ENCODE measurements at places on chromosomes 5 and 9.

DNA sequence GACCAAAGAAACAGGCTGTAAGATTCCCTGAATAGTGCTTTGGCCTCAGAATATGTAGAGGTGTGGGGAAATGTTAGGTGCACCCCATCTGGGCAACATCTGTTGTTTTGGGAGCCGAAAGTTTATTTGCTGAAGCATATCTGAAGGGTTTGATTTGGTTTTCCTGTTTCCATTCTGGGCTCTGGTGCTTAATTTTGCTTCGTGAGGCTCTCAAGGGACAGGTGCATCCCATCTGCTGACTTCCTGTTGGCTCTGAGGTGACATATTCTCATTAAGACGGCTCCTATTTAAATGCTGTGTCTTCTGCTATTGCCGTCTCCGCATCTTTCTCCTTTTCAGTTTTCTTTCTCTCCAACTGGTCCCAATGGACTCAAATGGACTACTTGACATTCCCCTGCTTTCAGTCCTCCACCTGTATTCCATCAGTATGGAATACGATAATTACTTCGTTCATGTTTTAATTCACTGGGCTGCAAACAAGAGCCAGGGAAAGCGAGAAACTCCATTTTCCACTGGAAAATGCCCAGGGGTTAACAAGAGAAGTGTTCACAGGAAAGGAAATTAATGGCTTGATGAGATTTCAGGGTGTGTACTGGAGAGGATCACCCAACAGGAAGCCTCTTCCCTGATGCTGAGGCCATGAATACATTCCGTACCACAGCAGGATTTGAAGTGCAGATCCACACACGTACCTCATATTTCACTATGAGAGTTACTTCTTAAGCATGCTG is 104.0 kb downstream of the MTX3 start:
- no peak for DNase-seq

GRCh38 chr9:38384990-38385848 is 7.3 kb upstream of the ALDH1B1 start:
- no peak for DNase-seq

DNA sequence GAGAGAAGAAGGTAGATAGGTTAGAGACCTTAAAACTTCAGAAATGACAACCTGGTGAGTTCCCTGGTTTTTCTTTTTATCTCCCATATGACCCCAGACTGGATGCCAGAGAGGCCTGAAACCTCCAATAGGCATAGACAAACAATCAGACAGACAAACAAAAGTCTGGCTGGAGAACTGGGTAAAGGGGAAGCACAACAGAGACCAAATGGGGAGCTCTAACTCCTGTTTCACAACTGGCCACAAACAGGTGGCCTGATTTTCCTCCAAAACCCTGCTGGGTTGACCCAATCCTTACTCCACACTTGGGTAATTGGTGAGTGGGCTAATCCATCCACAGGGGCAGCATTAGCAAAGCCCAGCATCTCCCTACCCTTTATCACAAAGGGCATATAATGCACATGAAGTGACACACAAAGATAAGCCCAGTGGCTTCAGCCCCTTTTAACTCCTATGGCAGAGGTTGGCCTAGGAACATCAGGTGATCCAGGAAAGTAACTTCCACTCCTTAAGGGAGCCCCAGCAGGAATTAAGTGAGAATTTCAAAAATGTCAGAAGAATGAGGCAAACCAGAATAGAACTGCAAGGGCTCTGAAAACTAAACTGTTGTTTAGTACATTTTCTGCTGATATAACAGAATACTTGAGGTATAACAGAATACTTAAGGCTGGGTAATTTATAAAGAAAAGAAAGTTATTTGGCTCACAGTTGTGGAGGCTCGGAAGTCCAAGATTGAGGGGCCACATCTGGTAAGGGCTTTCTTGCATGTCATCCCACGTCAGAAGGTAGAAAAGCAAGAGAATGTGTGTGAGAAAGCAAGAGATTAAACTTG is 60.9 kb upstream of the ROR2 start:
- no peak for DNase-seq

DNA sequence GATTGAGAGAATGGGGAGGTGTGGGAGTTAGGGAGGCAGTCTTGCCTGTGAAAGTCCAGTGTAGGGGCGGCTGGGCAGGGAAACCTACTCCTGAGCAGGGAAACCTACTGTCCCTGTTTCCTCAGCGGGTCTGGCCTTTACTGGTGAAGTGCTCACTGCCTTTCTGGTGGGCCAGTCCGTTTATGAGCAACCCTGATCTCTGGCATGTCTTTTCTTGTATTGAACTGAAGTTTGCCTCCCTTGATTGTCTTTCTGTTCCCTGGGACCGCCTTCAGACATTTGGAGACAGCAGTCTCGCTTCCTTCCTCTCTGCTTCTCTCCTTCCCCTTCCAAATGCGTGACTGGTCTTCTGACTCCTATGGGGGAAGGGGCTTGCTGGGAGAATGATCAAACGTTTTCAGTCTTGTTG is 2.9 kb downstream of the SNX18 start:
- DNase-seq: no peak

DNA sequence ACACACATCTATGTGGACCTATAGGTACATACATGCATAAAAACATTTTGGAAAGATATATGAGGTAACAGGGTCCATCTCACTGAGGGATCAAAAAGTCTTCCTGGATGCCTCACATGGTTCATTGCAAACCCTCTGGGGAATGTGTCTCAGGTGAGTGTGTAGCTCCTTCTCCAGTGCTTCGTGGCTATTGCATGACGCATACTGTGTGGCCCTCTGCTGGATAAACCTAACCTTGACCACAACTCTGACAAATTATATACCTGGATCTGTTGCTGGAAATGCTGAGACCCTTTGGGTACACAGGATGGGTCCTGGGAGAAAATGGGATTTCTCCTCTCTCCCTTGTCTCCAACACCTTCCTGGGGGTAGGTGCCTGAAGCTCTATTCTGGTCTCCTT is 91.9 kb downstream of the JAKMIP2 start:
- peak; percentile 60 for DNase-seq

- no peak for DNase-seq
These were observed 7.5 kb upstream of the CTNNAL1 start for GRCh38 chr9:109020581-109021511.

- DNase-seq: no peak
These were observed 39.5 kb downstream of the MEGF10 start for GRCh38 chr5:127330116-127330515.

DNA sequence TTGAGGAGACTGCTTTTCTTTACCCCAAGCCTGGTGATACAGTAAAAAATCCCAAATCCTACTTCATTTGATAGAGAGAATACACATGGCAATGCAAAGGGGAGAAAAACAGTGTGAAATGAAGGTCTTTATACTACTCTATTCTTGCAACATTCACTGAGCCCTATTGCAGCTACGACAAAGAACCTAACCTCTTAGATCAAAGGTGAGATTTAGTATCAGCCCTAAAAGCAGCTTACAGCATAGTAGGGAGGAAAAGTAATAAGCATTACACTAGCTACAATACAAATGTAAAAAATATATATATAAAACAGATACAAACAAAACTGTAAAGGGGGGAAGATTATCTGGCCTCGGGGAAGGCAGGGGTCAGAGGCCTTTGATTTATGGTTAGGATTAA is 147.1 kb downstream of the MAPKAP1 start:
- no peak for DNase-seq

- DNase-seq: no peak
These were observed 150.7 kb downstream of the DMRT2 start for GRCh38 chr9:1200847-1201251.

DNA sequence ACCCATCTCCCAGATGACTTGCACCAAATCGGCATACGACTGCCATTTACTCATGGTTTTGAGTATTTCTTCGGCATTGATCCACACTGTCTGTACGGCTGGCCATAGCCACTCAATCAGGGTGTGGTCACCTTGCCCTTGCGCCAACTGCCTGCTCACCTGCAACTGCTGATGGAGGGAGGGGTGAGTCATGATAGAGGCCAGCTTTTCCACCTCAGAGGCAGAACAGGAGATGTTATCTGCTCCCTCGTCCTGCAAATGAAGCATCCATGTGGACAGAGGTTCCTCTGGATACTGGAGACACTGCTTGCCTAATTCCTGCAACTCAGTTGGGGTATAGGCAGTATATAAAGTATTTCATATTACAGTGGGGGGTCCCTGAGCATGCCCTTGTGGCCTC is 85.6 kb upstream of the ATP10B start:
- no peak for DNase-seq

GRCh38 chr5:10511741-10512640 is 51.9 kb upstream of the ANKRD33B start:
- DNase-seq: no peak

- no peak for DNase-seq
These were observed 76.6 kb downstream of the MAPKAP1 start for GRCh38 chr9:125630436-125630835.

DNA sequence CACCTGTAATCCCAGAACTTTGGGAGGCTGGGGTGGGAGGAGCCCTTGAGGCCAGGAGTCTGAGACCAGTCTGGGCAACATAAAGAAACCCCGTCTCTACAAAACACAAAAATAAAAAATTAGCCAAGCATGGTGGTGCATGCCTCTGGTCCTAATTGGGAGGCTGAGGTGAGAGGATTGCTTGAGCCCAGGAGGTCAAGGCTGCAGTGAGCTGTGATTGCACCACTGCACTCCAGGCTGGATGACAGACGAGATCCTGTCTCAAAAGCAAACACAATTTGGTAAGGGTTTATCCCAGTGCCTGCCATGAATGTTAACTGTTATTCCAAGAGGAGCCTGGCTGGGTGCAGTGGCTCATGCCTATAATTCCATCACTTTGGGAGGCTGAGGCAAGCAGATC is 71.1 kb downstream of the LHX2 start:
- DNase-seq: no peak

- no peak for DNase-seq
These were observed 40.9 kb downstream of the ZNF608 start for GRCh38 chr5:124705577-124705976.

DNA sequence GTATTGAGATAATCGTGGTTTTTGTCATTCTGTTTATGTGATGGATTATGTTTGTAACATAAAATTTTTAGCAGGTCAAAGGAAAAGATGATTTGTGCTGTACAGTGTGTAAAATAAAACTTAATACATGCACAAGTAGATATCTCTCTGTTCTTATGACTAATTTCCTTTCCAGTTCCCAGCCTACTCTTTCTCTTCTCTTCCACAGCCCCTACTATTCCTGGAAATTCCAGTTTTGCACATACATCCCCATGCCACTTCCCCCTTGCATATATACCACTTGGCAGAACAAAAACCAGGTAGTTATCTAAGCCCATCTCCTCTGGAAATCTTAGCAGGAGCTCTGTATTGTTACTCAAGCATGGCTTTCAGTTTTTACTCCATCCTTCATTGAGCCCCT is 20.2 kb downstream of the TEK start:
- DNase-seq: no peak

DNA sequence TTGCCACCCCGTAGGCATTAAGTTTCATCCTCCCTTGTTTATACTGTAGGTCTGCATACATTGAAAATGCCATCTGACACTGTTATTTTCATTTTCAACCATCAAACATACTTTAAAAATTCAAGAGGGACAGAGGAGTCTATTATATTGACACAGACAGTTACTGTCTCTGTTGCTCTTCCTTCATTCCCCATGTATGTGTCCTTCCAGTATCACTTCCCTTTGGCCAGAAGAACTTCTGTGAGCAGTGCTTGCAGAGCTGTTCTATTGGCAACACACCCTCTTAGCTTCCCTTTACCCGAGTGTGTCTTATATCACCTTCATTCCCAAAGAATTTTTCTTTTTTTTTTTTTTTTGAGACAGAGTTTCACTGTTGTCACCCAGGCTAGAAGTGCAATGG is 42.8 kb downstream of the RASGEF1C start:
- DNase-seq: no peak

GRCh38 chr5:62584391-62584790 is 5.8 kb downstream of the LRRC70 start:
- DNase-seq: no peak

DNA sequence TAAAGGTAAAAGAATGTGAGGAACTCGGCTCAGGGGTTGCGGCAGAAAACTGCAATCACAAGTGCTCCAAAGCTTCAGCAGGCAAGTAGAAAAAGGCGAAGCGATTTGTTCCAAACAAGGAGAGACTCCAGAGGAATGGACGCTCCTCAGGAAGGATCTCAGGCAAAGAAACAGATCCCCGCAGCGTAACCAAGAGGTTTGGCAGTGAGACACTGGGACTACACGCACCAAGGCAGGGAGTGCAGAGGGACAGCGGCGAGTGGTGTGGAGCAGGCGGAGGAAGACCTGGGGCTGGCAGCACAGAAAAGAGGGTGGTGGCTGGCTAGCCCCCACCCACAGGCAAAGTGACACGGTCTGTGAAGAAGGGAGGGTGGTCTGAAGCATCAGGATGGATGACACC is 54.7 kb upstream of the GOLPH3 start:
- DNase-seq: no peak

- peak; percentile 77 for DNase-seq
These were observed 17.9 kb upstream of the EGFL7 start for GRCh38 chr9:136644593-136645351.

DNA sequence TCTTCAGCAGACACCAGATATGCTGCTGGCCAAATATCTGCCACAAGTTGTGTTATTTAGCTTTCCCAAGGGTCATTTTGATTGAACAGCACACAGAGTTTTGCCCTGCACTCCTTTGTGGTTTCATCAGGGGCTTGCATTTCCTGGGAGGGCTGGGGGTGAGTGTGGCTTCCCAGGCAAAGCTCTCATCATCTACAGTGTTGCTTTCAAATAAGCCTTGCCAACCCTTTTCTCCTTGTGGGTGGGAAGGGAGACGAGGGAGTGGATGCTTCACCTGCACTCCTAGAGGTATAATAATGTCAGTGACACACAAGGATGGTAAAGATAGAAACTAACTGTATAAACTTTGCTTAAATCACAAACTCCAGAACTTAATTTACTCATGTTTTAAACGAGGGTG is 107.0 kb downstream of the MARCHF11 start:
- no peak for DNase-seq

GRCh38 chr5:137190441-137190840 is 308.7 kb downstream of the SPOCK1 start:
- no peak for DNase-seq

GRCh38 chr9:122239722-122240121 is 11.0 kb upstream of the LHX6 start:
- no peak for DNase-seq

GRCh38 chr9:13690595-13690994 is 411.1 kb upstream of the MPDZ start:
- DNase-seq: no peak
